ENCODE measurements at places on chromosomes 12 and 14.

GRCh38 chr14:34211732-34212131 lies 250.3 kb downstream of the SPTSSA start:
- DNase-seq: no peak
- peaks cover 7% of the 10 kb centered on the region for H3K27me3 ChIP-seq
- no peaks in the 10 kb centered on the region for H3K4me1 ChIP-seq
- H3K27ac ChIP-seq: no peak overlapping the region
- no peaks in the 10 kb centered on the region for H3K36me3 ChIP-seq

GRCh38 chr12:77728018-77728417 lies 102.7 kb upstream of the NAV3 start:
- H3K36me3 ChIP-seq: no peaks in the 10 kb centered on the region
- DNase-seq: no peak
- no peak overlapping the region for H3K4me3 ChIP-seq
- no peak overlapping the region for H3K27ac ChIP-seq
- H3K27me3 ChIP-seq: no peaks in the 10 kb centered on the region

- H3K4me1 ChIP-seq: no peaks in the 10 kb centered on the region
- no peaks in the 10 kb centered on the region for H3K27me3 ChIP-seq
- peak; percentile 53 for DNase-seq
- H3K36me3 ChIP-seq: peaks cover 86% of the 10 kb centered on the region
- no peak overlapping the region for H3K27ac ChIP-seq
Observed at GRCh38 chr12:30631740-30632139, 63.9 kb downstream of the IPO8 start.

DNA sequence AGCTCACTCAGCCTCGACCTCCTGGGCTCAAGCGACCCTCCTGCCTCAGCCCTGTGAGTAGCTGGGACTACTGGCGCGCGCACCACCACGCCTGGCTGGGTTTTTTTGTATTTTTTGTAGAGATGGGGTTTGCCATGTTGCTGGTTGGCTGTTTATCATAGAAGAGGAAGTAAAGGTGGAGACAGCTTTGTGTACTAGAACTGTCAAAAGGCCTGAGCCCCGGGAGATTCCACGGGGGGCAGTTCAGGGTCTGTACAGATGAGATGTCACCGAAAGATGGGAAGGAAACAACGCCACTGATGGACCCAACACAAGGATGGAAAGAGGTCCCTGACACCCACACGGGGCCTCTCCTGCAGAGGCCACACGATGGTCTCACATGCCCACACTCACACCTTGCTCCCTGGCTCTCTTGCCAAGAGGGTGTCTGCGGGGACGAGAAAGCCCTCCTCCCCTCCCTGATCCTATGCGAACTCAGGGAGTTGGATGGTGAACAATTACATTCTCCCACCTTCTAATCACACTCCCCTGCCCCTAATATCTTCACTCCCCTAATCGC lies 66.6 kb downstream of the KDM2B start:
- H3K27me3 ChIP-seq: no peaks in the 10 kb centered on the region
- no peaks in the 10 kb centered on the region for H3K36me3 ChIP-seq
- no peak overlapping the region for H3K27ac ChIP-seq
- no peaks in the 10 kb centered on the region for H3K4me1 ChIP-seq
- DNase-seq: no peak
- H3K4me3 ChIP-seq: no peak overlapping the region

GRCh38 chr12:6310771-6311610 lies 509 bp downstream of the PLEKHG6 start:
- H3K27ac ChIP-seq: no peak overlapping the region
- peak overlapping the region; percentile 35 for H3K4me3 ChIP-seq
- DNase-seq: no peak
- H3K4me1 ChIP-seq: no peaks in the 10 kb centered on the region

GRCh38 chr12:116771651-116772050 lies 33.5 kb downstream of the RNFT2 start:
- H3K4me1 ChIP-seq: no peaks in the 10 kb centered on the region
- no peak overlapping the region for H3K4me3 ChIP-seq
- no peaks in the 10 kb centered on the region for H3K36me3 ChIP-seq
- no peak overlapping the region for H3K27ac ChIP-seq
- no peak for DNase-seq

DNA sequence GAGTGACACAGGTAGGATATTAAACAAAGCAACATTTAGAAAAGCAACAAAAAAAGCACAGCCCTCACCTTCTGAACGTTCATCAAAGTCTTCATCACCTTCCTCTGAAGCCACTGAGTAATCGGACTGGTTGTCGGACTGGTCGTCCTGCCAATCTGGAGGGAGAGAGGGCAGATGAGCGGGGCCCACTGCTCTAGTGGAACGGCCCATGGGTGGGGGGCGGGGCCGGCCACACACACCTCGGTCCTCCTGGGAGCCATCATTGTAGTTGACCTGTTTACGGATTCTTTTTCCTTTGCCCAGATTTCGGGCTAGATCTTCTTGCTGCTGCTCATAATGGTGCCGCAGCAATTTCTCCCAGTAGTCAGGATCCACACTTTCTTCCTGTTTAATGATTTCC lies 14.9 kb upstream of the NOP2 start:
- no peaks in the 10 kb centered on the region for H3K36me3 ChIP-seq
- no peaks in the 10 kb centered on the region for H3K27me3 ChIP-seq
- H3K4me1 ChIP-seq: no peaks in the 10 kb centered on the region
- H3K4me3 ChIP-seq: no peak overlapping the region
- no peak overlapping the region for H3K27ac ChIP-seq

DNA sequence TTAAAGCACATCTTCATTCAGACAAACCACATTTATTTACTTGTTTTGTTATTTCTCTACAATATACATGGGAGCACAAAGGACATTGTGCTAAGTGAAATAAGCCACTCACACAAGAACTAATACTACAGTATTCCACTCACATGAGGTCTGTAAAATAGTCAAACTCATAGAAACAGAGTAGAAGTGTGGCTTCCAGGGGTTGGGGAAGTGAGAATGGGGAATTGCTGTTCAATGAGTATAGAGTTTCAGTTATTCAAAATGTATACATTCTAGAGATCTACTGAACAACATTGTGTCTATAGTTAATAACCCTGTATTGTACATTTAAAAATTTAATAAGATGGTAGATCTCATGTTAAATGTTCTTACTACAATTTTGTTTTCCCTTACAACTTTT lies 88.8 kb downstream of the ATXN7L3B start:
- H3K27me3 ChIP-seq: no peaks in the 10 kb centered on the region
- H3K4me1 ChIP-seq: no peaks in the 10 kb centered on the region
- no peak overlapping the region for H3K27ac ChIP-seq
- no peak overlapping the region for H3K4me3 ChIP-seq
- no peak for DNase-seq

GRCh38 chr12:614411-614970 lies 48.8 kb downstream of the NINJ2 start:
- peaks cover 98% of the 10 kb centered on the region for H3K4me1 ChIP-seq
- DNase-seq: peak; percentile 30
- H3K4me3 ChIP-seq: no peak overlapping the region
- H3K27ac ChIP-seq: peak overlapping the region; percentile 92
- H3K36me3 ChIP-seq: no peaks in the 10 kb centered on the region

- no peak for DNase-seq
- H3K4me1 ChIP-seq: peaks cover 5% of the 10 kb centered on the region
- H3K27me3 ChIP-seq: no peaks in the 10 kb centered on the region
- peak overlapping the region; percentile 97 for H3K27ac ChIP-seq
Observed at GRCh38 chr12:56152756-56153677, 630 bp downstream of the MYL6B start.

DNA sequence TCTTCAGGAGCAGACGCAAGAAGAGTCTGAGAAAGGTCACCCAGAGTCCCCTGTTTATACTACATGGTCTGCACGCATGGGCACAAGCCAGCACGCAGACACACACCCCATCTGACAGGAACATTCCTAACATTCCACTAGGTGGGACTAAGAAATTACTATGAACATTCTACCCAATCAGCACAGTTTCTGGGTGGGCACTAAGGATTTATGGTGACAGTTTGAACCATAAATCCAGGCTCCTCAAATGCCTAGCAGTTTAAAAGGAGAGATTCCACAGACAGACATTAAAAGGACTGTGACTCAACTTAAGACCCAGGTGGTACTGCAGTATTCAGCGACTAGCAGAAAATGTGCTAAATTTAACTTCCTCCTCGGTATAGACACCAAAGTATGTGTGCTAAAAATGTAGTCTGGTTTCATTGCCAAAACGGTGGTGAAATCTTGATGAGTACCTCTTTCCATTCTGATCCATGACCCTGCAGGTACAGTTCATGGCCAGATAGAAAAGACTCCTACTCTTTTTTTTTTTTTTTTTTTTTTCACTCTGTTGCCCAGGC lies 16.2 kb downstream of the ABHD4 start:
- peaks cover 32% of the 10 kb centered on the region for H3K36me3 ChIP-seq
- H3K27me3 ChIP-seq: no peaks in the 10 kb centered on the region
- no peak for DNase-seq
- H3K4me1 ChIP-seq: peaks cover 7% of the 10 kb centered on the region
- H3K27ac ChIP-seq: peak overlapping the region; percentile 20

DNA sequence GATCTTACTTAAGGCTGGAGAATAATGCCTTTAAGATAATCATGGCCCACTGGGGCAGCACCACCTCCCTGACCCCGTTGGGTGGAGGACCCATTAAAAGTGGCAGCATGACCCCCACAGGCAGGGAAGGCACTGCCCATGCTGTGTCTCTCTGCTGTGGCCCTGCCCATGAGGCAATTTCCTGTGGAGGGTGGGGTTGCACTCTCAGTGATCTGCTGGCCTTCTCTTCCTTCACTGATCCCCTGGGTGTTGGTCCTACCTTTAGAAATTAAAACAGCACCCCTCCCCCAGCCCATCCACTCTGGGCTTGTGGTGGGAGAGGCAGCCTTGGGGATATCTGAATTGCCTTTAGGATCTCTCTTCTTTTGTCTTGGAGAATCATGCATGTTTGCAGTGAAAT lies 17.3 kb downstream of the KLRK1 start:
- H3K4me3 ChIP-seq: no peak overlapping the region
- H3K4me1 ChIP-seq: peaks cover 19% of the 10 kb centered on the region
- peak overlapping the region; percentile 57 for H3K27ac ChIP-seq
- H3K27me3 ChIP-seq: no peaks in the 10 kb centered on the region
- DNase-seq: no peak

DNA sequence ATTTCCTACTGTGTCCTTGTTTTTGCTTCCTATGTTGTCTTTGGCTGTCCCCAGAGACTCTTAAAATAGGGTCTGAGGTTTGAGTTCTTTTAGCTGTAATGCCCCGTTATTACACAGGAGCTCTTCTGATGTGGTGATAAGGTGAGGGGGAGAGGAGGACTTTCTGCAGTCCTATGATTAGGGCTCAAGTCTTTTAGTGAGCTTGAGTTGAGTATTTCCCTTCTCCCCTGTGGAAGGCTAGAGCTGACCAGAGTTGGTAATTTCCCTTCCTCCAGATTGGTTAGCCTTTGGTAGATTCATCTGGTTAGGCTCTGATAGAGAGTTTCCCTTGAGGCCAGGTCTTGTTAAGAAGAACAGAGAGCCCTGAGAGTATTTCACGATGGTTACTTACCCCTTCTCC lies 4.3 kb upstream of the HIF1A start:
- no peaks in the 10 kb centered on the region for H3K27me3 ChIP-seq
- H3K4me3 ChIP-seq: no peak overlapping the region
- H3K36me3 ChIP-seq: no peaks in the 10 kb centered on the region
- no peak for DNase-seq
- peaks cover 8% of the 10 kb centered on the region for H3K4me1 ChIP-seq
- H3K27ac ChIP-seq: no peak overlapping the region

DNA sequence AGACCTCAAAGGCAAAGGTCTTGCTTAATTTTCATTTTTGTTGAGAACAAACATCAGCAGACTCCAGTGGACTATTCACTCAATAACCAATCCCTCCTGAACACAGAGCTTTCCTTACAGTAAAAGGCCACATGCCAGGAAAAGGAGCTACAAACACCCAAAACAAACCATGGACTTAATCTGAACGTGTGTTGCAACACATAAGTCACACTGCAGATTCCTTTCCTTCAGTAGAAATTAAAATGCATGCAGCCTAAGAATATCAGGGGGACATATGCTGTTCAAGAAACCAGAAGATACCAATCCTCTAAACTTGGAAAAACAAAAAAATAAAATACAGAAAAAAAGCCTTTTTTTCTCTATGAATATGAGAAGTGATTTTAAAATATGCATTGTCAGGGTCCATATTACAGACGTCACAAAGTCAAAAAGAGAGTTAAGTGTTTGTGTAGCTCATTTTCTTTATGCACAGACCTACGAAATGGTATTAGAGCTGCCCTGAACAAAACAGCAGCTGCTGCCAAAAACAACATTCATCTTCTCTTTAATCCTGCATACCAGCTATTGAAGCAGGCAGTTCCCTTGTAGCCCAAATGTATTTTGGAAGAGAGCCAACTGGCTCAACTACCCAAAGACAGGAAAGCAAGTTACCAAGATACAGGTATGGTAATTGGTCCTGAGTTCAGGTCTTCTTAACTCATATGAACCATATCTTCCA lies 26.2 kb downstream of the KITLG start:
- H3K27ac ChIP-seq: peak overlapping the region; percentile 55
- H3K36me3 ChIP-seq: no peaks in the 10 kb centered on the region
- DNase-seq: no peak
- no peak overlapping the region for H3K4me3 ChIP-seq

- no peak overlapping the region for H3K27ac ChIP-seq
- DNase-seq: no peak
- H3K27me3 ChIP-seq: no peaks in the 10 kb centered on the region
- H3K36me3 ChIP-seq: no peaks in the 10 kb centered on the region
- H3K4me3 ChIP-seq: no peak overlapping the region
Observed at GRCh38 chr12:20154052-20154451, 214.3 kb upstream of the PDE3A start.

- H3K4me3 ChIP-seq: no peak overlapping the region
- no peaks in the 10 kb centered on the region for H3K27me3 ChIP-seq
- no peaks in the 10 kb centered on the region for H3K36me3 ChIP-seq
- H3K27ac ChIP-seq: no peak overlapping the region
Observed at GRCh38 chr14:68305738-68306137, 486.2 kb downstream of the RAD51B start.

GRCh38 chr12:49367381-49368239 lies at the start of gene SPATS2:
Gene SPATS2 (plus strand): TSS chr12:49367462. CDS start chr12:49461013, 93,551 bp downstream.
- no peaks in the 10 kb centered on the region for H3K36me3 ChIP-seq
- DNase-seq: peak; percentile 61
- no peaks in the 10 kb centered on the region for H3K27me3 ChIP-seq
- H3K4me1 ChIP-seq: peaks cover 7% of the 10 kb centered on the region
- peak within 1 kb of the TSS; percentile 94 for H3K27ac ChIP-seq

- no peak for DNase-seq
- no peaks in the 10 kb centered on the region for H3K36me3 ChIP-seq
- H3K4me3 ChIP-seq: no peak overlapping the region
- H3K27ac ChIP-seq: no peak overlapping the region
Observed at GRCh38 chr14:71486279-71486678, 445.9 kb upstream of the RGS6 start.

DNA sequence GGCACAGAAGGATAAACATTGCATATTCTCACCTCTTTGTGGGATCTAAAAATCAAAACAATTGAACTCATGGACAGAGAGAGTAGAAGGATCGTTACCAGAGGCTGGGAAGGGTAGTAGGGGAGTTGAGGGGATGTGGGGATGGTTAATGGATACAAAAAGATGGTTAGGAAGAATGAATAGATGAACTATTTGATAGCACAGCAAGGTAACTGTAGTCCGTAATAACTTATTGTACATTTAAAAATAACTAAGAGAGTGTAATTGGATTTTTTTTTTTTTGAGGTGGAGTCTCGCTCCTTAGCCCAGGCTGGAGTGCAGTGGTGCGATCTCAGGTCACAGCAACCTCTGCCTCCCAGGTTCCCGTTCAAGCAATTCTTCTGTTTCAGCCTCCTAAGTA lies 52.0 kb downstream of the NUBPL start:
- no peaks in the 10 kb centered on the region for H3K27me3 ChIP-seq
- no peak overlapping the region for H3K27ac ChIP-seq
- no peaks in the 10 kb centered on the region for H3K4me1 ChIP-seq
- no peak for DNase-seq
- H3K36me3 ChIP-seq: no peaks in the 10 kb centered on the region

Data from left lung (tissue), 14 donors.